ENCODE measurements at places on chromosomes 11 and 22. TPM values are rescaled to one million over a fixed set of nuclear protein-coding genes. Genes with fewer than 3 reads are reported as not detected.

The SYCE3 gene
- not detected for total RNA-seq

The RASSF10 gene
- total RNA-seq, result not detected

The ABCG4 gene
- 0.29 TPM for total RNA-seq

The TEX12 gene
- total RNA-seq, result not detected

The AIFM3 gene
- not detected for total RNA-seq

The B3GAT1 gene
- total RNA-seq, result not detected

The PDGFD gene
- total RNA-seq, result 4.3 TPM

The PLAAT2 gene
- not detected for total RNA-seq

The TIGD3 gene
- total RNA-seq, result not detected

The SLC1A2 gene
- 0.29 TPM for total RNA-seq

The OR6T1 gene
- total RNA-seq, result not detected
